B cell (primary cell): ENCODE measurements at places on chromosomes 1 and 21. TPM values are rescaled to one million over a fixed set of nuclear protein-coding genes. Genes with fewer than 3 reads are reported as not detected.
A peak's percentile ranks its signal among the peaks of the same experiment; 100 is the strongest.

The PAPPA2 gene
- total RNA-seq = not detected in 2 replicates

The MGST3 gene
- total RNA-seq = 41.7 and 46.0 TPM in 2 replicates

The NR1I3 gene
- not detected in 2 replicates for total RNA-seq

The FAM177B gene
- 19.6 and 19.9 TPM in 2 replicates for total RNA-seq

The SELP gene
- total RNA-seq = 0.87 and 0.99 TPM in 2 replicates

The NHLH1 gene
- total RNA-seq = 0.39 and 0.63 TPM in 2 replicates

DNA sequence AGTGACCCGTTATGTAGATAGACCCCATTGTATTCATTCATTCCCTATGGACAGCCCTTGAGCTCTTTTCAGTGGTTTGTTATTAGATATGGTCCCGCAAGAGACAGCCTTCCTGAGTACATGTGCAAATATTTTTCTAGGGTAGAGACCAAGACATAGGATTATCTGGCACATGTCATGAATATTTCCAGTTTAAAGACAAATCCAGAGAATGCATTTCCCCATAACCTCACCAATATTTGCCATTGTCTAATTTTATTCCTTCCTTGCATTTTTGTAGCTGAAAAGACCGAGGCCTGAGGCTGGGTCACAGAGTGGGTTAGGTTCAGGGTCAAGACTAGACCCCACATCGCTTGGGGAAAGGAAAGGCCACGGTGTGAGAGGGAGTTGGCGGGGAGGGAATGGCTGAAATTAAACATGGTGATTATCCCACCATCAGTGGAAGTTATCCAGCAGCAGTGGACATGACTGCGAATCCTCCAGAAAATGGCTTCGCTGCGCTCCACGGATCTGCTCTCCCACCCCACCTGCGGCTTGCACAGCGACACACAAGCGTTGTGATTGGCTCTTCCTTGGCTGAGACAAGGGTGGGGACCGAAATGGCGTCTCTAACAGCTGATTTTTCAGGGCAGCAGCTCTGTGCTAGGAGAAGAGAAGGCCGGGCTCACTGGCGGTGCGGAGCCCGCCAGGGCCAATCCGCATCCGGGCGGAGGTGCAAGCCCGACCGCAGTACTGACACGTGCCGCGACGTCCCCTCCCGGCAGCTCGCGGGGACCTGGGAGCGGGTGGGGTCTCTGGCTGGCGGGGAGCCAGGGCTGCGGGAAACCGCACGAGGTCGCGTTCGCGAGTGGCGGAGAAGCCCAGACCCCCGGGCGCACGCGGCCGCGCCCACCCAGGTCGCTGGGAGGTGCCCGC is 16.1 kb upstream of the STMN1 start:
- peak; percentile 40 for DNase-seq

DNA sequence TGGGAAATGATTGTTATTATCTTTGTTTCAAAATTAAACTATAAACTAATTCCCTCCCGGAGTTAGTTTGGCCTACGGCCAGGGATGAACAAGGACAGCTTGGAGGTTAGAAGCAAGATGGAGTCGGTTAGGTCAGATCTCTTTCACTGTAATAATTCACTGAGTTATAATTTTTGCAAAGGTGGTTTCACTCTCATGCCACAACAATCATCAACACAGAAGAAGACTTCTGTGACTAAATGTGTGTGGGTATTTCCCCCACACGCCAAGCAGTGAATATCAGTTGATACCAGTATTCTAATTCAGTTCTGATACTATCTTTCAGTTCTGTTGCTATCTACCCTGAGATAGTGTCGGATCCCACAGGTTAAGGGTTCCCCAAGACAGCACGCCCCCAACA is 215.1 kb downstream of the S1PR1 start:
- DNase-seq = no peak

- no peak for DNase-seq
Observed at GRCh38 chr1:7425771-7426170, 345.3 kb upstream of the VAMP3 start.

DNA sequence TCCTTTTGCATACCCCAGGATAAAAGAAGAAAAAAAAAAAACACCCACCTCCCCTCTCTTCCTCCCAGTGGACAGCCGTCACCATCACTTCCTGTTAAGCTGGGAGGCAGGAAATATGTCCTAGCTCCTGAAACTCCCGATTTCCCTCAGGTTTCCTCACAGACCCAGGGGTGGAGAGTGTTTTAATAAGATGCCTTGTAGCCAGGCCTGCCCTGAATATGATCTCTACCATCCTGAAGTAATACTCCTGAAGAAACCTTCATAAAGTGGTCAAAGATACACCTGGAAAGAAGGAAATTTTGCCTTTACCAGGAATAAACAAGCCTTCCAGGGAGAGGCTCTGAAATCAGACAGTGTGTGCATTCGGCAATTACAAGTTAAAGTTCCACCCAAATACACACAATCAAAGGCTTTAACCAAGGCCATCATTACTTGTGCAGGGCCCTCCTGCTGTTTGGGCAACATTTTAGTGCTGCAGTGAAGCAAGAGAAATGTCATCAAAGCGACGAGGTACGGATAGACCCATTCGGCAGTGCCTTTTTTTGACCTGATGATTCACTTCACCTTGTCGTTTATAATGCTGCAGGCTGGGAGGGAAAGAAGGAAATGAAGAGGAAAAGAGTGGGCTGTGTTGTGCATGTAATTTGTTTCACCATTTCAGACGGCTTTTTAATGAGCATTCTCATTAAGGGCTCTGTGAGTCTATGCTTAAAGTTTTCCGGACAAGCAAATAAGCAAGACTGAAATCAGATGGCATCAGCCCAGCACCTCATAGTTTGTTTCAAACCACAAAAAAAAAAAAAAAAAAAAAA is 41.0 kb upstream of the RASAL2 start:
- no peak for DNase-seq

DNA sequence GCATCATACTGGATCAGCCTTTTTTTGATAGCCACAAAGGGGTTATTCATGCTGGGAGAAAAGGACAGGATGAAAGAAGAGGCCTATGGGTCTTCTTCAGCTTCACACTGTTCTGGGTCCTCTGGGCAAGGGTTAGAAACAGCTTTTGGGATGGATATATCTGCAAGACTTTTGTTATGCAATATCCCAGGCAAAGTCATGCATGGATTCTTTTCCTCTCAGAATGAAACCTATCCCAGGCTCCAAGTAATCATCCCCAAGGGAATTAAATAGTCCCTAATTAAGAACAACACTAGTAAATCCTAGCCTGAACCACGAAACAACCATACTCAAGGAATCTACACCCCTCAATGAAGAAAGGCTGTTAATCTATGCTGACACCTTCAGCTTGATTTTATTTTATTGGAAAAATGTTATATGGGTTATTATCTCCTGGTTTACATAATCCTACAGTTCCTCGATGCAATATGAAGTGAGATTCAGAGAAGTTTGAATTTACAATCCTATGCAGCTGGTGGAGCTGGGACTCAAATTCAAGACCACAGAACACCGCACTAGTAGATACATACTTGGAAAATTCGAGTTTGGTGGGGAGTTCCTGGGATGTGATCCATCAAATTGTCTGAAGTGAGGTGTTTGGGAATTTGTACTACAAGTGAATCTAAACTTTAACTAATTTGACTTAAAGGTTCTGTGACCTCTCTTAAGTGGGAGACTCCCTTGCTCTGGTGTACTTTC is 338.6 kb downstream of the TBX15 start:
- no peak for DNase-seq

DNA sequence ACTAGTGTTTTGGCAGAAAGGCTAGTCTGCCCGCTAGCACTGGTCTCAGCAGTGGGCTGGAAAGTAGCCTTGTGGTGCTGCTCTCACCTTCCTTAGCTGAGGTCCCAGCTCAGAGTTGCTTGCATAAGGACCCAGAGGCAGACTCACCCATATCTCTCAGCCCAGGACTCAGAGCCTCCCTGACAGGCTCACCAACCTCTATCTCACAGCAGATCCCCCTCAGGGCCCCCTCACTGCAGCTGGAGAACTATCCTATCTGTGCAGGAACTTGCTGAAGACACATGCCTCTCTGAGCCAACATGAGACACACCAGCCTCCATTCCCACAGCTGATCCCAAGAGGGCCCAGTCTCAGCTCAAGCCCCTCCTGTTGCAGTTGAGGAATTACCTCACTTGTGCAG is 82.6 kb downstream of the IARS2 start:
- DNase-seq = no peak

DNA sequence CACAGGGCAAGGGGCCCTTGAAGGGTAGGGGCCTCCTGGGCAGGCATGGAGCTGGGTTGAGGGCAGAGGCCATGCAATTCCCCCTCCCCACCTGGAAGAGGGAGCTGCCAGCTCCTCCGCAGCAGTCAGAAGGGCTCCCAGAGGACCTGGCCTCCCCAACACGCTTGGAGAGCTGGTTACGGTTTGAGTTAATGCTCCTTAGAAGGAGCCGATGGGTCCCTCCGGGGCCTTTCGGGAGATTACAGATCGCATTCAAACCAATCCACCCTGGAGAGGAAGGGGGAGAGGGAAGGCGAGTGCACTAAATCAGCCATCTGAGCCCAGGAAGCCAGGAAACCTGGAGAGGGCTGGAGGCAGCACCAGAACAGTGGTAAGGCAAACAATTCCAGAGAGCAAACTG is 106.3 kb upstream of the CSF3R start:
- no peak for DNase-seq

DNA sequence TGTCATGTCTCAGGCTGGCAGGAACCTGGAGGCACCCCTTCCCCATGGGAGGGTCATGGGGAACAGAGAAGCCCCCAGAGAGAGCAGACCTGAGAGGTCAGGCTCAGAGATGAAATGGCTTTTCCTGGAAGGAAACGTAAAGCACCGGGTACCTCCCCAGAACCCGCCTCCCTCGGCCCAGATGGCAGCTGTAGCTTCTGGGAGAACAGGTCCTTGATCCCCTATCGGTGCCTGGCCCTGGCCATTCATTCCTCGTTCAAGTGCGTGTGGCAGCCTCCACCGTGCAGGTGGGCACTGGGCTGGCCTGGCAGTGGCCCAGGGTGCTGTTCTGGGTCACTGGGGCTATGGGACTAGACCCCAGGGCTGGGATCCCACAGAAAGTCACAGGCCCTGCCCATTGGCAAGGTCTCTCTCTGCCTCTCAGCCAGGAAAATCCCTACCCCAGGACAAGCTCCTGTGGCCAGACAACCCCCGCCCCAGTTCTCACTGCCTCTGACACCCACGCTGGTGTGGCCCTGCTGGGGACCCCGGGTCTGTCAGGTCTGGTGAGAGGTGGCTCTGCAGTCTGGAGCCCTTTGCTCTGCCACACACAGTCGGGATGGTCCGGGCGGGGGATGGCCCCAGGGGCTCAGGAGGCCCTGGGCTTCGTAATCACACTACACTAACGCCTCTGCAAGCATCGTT is 183.2 kb upstream of the VAMP3 start:
- no peak for DNase-seq

DNA sequence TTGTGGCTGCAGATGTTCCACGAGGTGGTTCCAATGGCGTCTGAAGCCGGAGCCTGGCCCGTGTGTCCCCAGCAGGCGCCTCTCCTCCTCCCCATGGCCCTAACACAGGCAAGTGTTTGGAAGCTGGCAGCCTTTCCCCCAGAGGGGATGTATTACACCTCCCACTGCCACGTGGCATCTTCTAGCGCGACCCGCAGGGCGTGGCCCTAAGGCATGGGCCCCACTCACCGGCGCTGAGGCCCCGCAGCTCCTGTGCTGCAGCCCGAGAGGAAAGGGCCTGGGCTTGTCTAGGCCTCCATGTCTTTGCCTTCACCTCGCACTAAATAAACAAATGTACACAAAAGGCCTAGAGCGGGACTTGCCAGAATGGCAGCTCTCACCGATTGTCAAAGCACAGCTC is 37.9 kb downstream of the SLC66A1 start:
- no peak for DNase-seq

DNA sequence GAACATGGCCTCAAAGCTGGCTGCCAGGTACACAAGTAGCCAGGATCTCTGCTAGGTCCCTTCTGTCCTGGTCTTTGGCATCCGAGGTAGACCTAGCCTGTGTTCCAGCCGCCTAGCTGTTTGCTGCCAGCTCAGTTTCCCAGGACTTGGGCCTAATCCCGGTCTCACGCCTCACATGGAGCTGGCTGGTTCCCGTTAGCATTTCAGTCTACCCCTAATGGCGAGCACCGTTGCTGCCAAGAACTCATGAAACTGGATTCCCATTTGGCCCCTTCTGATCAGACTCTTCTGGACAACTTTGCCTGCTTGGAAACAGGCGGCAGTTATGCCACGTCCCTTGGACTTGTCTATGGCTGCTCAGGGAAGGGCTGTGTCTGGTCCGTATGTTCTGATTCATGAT is 26.2 kb upstream of the HHAT start:
- DNase-seq = no peak

GRCh38 chr21:17613242-17613676 is 558 bp upstream of the BTG3 start:
- no peak for DNase-seq

DNA sequence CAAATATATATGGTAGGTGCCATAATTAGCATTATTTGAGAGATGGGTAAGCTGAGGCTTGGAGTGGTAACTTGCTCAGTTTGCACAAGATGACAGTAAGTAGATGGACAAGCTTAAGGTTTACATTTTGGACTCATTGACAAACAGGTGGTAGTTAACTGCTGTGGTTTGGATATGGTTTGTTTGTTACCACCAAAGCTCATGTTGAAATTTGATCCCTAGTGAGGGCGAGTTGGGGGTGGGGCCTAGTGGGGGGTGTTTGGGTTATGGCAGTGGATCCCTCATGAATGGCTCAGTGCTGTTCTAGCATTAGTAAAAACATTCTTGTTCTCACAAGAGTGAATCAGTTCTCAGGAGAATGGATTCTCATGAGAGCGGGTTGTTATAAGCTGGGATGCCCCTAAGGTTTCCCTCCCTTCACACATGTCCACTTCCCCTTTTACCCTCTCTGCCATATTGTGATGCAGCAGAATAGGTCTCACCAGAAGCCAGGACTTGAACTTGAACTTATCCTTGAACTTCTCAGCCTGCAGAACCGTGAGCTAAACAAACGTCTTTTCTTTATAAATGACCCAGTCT is 6.6 kb upstream of the PRRX1 start:
- DNase-seq = no peak

- DNase-seq = no peak
Observed at GRCh38 chr1:36182734-36183133, 26.8 kb downstream of the MAP7D1 start.

DNA sequence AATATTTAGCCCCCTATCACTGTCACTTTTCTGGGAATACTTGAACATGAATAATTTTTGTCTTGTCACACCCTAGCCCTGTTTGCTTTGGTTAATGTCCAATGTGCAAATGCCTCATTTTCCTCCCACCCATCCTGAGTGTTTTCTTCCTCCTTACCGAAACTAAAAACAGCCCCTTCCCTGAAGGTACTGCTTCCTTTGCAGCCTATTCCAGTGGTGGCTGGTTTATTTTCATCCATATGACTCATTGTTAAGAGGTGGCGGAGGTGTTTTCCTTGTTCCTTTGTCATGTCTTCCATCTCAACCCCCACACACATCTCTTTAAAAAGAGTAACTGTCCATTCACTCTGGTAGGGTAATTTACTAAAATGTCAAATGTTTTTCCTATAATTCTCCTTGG is 40.4 kb downstream of the CD55 start:
- DNase-seq = no peak
